ENCODE measurements at places on chromosomes 1 and 21. TPM values are rescaled to one million over a fixed set of nuclear protein-coding genes. Genes with fewer than 3 reads are reported as not detected.

DNA sequence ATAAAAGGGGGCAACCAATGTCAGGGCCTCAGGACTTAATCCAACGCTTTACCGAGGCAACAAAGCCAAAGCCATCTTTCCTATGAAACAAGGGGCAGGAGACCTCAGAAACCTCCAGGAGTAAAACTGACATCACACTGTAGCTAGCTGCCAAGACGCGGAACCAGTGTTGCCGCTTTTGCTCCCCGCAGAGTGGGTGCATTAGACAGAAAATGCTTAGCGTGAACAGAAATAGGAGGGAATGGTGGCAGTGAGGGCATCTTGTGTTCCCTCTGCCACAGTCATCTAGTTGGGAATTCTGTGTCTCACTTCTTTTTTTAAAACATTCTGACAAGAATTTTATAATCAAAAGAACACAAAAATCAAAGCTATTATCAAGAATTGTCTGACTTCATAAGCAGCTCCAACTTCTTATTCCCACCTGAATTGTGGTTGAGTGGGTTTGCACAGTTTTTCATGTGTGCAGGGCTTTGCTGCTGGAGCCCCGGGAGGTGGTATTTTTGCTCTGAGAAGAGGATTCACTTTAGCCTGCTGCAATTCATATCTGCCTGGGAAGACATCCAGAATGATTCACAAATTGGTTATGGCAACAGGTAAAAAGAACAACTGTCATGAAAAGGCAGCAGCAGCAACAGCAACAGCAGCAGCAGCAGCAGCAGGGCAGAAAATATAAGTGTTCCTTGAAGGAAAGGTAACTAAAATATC, 82.2 kb upstream of the DIRAS3 start:
- no peak for DNase-seq

The MMP23B gene
- 0.17 TPM for total RNA-seq

- no peak for DNase-seq
These were observed 262.1 kb upstream of the PKN2 start for GRCh38 chr1:88421997-88422396.

GRCh38 chr1:171929121-171929520, 87.8 kb downstream of the DNM3 start:
- DNase-seq = no peak

- peak; percentile 98 for DNase-seq
These were observed 10.8 kb upstream of the TIAM1 start for GRCh38 chr21:31354604-31355443.

DNA sequence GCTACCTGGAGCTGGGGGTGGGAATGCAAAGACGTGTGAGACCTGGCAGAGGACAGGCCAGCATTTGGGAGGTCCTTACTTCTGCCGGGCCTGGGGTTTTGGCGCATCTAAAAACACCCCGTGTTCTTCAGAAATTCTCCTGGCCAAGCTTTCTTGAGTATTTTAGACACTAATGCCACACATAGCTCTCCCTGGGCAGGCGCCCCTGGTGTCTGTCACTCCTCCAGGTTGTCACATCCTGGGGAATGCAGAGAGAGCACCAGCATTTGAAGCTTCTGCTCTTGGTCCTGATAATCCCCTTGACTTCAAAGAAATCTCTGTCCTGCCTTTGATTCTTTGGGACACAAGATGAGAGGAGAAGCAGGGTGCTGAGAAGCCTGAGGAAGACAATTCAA, 6.0 kb downstream of the CAPN9 start:
- no peak for DNase-seq

GRCh38 chr1:233421293-233421692, 93.8 kb downstream of the MAP3K21 start:
- DNase-seq = no peak

The S100B gene
- total RNA-seq = 0.23 TPM
